Stimulated activated CD8-positive, alpha-beta memory T cell treated with anti-CD3 and anti-CD28 coated beads, Interleukin-4, amount 100 ng/mL, for 48 hours (primary cell): ENCODE measurements at places on chromosomes 16 and 17.

DNA sequence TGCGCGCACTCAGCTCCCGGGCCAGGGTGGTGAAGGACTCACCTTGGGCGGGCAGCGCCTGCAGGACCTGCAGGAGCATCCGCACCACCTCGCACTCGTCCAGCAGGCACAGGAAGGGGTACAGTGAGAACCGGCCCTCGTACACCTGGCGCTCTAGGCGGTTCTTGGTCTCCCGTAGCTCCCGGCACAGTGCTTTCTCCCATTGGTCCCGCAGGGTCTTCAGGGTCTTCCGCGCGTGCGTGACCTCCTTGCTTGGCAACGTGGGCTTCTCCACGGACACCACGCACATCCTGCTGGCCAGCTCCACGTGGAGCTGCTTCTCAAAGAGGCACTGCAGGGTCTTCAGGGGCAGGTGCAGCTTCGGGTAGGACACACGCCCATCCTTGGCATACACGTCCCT lies 74.1 kb upstream of the MED13 start:
- no peak for DNase-seq

DNA sequence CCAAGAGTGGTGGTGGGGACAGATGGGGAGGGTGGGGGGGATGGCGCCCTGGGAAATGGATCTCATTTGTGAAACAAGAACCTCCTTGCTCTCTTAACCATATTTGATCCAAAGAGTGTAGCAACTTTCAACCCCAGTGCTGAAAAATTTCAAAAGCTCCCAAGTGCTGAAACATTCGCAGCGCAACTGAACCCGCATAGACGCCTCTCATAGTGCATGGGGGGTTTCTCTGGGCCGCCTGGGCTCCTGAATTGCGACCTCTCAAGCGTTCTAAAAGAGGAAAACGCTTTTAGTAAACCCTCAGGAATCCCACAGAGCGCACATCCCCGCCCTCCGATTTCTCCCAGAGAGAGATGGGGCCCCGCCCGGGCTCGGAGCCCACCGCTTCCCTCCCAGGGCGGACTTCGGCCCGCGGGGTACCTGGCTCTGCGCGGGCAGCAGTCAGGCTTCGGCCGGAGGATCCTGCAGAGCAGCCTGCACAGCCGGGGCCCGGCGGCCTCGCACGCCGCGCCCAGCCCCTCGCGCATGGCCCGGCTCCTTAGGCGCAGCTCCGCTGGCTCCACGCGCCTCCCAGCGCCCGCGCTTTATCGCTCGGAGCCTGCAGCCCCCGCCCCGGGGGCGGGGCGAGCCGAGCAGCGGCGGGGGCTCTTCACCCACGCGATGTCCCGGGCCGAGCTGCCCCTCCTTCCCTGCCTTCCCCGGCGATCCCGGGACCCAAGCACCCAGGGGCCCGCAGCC lies 7.0 kb downstream of the NOS2 start:
- no peak for DNase-seq

- no peak for DNase-seq
Observed at GRCh38 chr17:27498615-27499309, 42.5 kb downstream of the KSR1 start.

- peak; percentile 36 for DNase-seq
Observed at GRCh38 chr16:1929105-1929504, 10.9 kb upstream of the HS3ST6 start.

DNA sequence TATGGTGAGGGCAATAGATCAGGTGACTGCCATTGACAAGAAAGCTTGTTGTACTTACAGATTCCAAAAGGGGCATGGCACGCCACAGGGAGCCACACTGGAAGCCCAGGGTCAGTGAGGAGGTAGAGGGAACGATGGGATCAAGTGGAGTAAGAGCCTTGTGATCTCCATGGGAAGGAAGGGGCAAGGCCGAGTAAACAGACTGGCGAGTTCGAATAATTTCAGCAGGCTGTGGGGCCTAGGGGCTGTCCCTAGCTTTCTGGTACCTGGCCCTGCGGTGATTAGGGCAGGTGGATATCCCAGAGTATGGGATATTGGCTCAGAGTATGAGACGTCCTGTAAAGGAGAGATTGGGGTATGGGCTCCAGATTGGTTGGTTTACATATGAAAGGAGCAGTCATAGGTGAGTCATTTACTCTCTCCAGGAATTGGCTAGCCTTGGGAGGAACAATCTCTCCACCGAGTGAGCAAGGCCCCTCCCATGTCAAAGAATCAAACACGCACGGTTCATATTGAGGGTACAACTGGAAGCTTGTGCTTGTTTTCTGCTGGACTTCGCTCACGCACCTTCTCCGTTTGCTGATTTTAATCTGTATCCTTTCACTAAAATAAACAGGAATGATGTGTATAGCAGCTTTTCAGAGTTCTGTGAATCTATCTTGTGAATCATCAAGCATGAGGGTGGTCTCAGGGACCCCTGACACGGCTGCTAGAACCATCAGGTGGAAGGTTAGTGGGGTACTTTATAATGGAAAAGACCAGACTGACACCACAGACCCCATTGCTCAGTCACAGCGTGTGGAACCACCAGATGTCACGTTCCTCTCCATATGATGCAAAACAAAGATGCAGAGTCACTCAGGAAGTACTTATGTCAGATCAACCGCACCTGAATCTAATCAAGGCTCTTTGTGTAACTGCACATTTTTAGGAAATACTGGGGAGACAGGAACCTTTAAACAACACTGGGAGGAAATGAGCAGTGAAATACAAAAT lies 27.9 kb downstream of the GABARAPL2 start:
- DNase-seq: no peak

DNA sequence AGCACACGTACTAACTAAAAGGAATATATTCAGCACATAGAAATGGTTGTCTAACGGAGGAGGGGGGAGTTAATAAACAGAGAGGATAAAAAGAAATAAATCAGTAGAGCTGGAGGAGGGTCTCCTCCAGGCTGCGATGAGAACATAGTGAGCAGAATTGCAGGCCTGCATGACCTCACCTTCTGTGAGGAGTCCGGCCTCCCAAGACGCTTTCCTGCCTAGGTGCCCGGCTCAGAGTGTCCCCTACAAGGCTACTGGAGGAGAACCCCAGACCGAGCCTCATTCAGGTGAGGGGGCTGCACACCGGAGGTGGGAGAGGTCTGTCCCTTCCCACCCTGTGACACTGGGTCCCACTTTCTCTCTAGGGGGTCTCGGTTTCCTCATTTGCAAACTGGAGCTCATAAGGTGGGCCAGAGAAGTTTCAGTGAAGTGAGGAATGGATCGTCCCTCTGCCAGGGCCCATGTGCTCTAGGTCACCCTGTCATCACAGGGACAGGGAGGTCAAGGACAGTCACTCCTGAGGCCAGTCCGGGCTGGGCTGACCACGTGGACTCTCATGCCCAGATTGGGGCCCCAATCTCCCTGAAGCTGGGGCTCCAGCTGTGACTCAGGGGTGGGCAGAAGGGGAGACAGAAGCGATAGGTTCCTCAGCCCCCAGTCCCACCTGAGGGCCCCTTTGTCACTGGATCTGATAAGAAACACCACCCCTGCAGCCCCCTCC lies 3.3 kb upstream of the HBM start:
- DNase-seq: no peak

DNA sequence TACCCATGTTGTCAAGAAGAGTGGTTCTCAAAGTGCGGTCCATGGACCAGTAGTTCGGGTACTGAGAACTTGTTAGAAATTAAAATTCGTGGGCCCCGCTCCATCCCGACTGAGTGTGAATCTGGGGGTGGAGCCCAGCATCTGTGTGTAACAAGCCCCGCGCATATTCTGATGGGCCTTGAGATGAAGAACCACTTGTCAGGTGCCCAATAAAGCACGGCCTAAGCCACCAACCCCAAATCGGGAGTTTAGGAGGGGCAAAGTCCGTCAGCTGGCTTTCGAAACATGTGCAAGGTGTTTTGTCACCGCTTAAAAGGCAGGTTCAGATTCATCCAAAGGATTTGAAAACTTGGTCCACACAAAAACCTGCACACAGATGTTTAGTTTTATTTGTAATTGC lies 29.5 kb downstream of the PSMD12 start:
- no peak for DNase-seq

DNA sequence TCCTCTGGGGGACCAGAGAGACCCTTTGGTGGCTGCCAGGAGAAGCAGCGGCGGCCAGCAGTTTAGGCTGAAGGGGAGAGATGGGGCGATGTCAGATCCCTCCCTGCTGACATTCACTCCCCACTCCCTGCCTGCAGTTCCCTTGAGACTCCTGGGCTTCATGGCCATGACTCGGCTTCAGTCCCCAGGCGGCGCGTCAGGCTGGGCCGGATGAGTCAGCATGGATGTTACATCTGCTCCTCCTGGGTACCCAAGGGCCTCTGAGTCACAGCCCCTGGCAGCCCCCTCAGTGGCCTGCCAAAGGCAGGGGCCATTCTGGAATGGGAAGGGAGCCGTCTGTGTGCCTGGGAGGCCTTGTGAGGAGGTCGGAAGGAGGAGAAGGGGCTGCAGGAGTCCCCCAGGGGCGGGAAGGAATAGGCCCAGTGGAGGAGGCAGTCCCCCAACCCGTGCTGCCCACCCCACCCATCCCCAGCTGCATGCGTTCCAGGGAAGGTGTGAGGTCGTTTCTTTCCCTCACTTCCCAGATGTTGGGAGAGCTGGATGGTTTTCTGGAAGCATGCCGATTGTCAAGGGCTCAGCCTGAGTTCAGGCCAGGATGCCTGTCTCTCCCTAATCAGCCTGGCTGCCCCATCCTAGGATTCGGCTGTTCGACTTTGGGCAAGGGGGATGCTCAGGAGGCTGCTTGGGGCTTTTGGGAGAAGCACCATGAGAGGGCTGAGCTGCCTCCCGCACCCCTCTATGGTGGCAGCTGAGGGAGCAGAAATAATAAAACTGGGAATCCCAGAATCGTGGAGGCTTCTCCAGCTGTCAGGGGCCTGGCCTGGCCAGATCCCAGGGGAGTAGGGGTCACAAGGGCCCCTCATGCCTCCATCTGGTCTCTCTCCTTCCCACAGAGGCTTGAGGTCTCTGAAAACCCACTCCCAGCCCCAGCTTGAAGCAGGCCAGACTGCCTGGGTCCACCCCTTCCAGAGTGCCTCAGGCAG lies 9.7 kb downstream of the RHBDL3 start:
- peak; percentile 36 for DNase-seq

DNA sequence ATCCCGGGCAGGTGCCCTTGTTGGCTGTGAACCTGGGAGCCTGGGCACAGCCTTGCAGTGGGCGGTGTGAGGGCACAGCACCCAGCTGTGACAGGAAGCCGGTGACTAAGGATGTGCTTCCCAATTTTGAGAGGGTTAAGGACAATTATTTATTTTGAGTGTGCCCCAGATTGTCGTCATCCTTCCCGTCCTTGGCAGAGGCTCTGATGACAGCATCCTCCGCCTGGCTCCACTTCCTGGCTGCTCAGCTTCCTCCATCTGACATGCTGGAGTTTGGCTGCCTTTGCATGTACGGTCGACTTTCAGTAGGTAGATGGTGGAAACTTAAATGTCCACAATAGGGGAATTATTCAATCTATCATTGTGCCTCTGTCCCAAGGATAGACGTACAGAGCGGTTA lies 282.4 kb upstream of the EEF2KMT start:
- DNase-seq: no peak
